ENCODE measurements at places on chromosomes 4 and X. TPM values are rescaled to one million over a fixed set of nuclear protein-coding genes. Genes with fewer than 3 reads are reported as not detected.

ADAMTS3 gene
- not detected for total RNA-seq

METTL14 gene
- 48.3 TPM for total RNA-seq

MAOB gene
- total RNA-seq, result not detected

NEUROG2 gene
- not detected for total RNA-seq

NPY2R gene
- not detected for total RNA-seq

- DNase-seq, result no peak
These were observed 502.9 kb upstream of the SLIT2 start for GRCh38 chr4:19748519-19749479.

DNA sequence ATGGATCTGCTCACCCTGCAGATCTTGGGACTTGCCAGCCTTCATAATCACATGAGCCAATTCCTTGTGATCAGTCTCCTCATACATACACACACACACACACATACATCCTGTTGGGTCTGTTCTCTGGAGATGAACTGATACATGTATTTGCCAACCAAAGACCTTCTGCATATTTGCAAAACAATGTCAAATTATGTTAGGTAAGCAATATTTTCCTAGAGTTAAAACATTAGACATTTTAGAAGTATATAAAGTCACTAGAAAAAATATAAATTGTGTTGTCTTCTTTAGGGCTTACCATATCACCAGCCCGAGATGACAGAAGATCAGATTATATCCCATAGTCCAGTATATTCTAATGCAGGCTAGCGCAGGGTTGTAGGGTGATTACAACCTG is 156.0 kb downstream of the DCHS2 start:
- no peak for DNase-seq

DNA sequence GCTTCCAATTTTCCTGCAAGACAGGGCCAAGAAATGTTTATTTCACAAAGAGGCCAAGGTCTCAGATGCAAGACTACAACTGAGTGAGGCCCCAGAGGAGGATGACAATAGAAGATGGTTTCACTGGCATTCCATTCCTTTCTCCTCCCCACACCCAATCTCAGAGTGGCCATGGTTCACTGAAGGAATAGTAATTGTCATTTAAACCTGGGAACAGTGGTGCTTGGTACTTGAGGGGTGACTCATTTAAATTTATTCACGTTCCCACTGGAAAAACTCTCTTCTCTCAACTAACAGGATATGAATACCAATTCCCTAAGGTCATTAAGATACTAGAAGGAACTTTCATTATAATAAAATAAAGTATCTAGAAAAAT is 35.3 kb upstream of the CXCL8 start:
- no peak for DNase-seq

DNA sequence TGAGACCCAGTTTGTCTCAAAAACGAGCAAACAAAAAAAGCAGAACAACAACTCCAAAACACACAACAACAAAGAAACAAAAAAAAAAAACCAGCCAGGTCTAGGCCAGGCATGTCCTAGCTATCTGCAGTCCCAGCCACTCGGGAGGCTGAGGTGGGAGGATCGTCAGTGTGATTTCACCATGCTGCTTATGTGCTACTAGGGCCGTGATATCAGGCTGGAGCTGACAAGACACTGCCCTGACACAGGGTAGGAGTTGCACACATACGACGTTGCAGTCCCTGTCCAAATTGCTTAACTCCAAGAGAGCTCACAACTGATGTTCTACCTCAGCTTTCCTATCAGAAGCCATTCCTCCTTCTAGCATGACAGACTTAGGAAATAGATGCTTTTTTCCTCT is 204.9 kb downstream of the AASDH start:
- no peak for DNase-seq

DNA sequence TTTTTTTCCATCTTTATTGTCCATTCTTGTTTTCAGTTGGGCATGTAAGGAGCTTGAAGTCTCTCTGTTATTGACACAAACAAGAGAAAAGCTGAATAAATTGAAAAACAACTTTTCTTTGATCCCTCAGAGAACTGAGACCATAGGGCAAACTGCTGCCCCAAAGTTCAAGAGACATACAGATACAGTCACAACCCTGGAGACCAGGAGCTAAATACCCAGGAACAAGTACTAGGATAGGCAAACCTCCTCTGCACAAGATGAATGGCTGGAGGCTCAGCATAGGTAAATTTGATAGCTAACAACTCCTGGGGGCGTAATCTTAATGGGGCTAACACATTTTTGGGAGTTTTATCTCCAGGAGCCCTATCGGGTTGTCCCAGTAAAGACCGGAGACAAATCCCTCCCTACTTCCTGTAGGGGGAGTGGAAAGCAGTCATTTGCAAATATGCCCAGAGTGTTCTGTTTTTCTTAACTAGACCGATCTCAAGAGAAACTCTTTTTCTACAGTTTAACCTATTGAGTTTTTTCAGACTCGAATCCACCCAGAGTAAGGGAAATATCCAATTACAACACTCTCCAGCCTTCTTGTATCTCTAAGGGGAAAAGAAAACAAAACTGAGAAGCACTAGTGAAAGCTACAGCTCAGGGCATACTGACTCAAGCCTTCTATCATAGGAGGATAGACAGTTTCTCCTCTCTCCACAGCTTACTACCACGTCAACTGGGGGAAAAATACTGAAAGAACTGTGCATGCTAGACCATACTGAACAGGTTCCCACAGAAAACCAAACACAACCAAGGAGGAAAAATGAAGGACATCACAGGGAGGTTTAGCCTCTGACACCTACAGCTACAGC is 23.1 kb downstream of the MAGEA8 start:
- no peak for DNase-seq

DNA sequence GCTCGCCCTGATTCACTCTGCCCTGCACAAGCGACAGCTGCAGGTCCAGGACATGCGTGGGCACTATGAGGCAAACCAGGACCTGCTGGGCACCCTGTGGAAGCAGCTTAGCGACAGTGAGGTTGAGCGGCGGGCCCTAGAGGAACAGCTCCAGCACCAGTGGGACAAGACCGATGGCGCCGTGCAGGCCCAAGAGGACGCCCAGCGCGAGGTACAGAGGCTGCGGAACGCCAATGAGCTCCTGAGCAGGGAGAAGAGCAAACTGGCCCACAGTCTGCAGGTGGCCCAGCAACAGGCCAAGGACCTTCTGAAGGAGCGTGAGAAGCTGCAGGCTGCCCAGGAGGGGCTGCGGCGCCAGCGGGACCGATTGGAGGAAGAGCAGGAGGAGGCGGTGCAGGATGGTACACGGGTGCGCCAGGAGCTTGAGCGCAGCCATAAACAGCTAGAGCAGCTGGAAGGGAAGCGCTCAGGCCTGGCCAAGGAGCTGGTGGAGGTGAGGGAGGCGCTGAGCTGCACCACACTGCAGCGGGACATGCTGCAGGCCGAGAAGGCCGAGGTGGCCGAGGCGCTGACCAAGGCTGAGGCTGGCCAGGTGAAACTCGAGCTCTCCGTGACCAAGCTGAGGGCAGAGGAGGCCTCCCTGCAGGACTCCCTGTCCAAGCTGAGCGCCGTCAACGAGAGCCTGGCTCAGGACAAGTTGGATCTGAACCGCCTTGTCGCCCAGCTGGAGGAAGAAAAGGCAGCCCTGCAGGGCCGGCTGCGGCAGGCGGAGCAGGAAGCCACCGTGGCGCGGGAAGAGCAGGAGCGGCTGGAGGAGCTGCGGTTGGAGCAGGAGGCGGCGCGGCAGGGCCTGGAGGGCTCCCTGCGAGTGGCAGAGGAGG is 12.8 kb downstream of the SMIM10L2A start:
- DNase-seq, result no peak

GRCh38 chr4:175412161-175412560 is 399.9 kb downstream of the GPM6A start:
- DNase-seq, result no peak

GRCh38 chr4:151833174-151833573 is 72.4 kb upstream of the GATB start:
- no peak for DNase-seq

- DNase-seq, result no peak
These were observed 115.0 kb upstream of the ETNPPL start for GRCh38 chr4:108877821-108878220.

DNA sequence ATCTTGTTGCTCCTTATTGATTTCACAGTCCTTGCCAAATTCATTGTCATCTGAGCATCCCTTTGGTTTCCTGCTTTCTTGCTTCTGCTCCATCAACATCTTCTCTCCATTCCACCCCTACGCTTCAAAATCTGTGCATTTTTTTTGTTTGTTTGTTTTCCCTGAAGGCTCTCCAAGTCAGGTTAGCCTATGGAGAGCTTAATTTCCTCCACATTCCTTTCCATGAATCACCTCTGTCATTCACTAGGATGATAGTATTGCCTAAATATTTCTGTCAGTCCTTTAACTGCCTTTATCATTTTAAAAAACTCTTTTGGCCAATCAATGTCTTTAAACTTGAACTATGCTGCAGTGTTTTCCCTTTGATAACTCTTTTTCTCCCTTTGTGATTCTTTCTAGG is 67.7 kb downstream of the PPARGC1A start:
- DNase-seq, result no peak
